ENCODE measurements at places on chromosomes 7 and 10. TPM values are rescaled to one million over a fixed set of nuclear protein-coding genes. Genes with fewer than 3 reads are reported as not detected.

- DNase-seq: no peak
These were observed 92.0 kb downstream of the GNAI1 start for GRCh38 chr7:80226629-80227028.

DNA sequence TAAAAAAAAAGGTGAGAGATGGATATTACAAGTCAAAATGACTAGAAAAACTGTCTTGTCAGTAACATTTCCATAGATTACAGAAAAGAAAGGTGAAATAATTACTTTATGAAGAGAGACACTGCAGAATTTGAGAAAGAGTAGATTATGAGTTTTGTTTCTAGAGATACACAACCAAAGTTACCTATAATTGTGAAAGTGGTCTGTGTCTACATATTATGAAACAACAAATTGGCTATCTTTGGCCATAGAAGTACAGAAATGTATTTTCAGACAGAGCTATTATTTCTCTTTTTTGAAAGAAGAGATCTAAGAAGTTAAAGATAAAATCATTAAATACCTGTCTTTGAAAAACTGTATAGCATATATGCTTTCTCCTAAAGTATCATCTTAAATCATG lies 30.1 kb downstream of the KCND2 start:
- no peak for DNase-seq

DNA sequence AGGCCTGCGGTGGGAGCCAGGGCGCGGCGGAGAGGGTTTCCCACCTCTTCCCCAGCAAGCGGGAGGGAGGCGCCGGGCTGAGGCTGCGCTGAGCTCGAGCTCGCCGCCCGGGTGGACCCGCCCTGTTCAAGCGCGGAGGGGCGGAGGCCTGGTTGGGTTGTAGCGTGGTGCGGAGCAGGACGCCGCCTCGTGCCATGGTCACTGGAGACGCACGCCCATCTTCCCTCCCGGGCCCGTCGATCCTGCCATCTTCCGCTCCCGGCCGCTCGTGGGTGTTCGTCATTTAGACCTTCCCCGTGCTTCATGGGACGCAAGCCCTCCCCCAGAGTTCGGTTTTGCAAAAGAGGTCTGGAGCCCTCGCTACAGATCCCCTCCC lies 9.3 kb upstream of the EN2 start:
- no peak for DNase-seq

DNA sequence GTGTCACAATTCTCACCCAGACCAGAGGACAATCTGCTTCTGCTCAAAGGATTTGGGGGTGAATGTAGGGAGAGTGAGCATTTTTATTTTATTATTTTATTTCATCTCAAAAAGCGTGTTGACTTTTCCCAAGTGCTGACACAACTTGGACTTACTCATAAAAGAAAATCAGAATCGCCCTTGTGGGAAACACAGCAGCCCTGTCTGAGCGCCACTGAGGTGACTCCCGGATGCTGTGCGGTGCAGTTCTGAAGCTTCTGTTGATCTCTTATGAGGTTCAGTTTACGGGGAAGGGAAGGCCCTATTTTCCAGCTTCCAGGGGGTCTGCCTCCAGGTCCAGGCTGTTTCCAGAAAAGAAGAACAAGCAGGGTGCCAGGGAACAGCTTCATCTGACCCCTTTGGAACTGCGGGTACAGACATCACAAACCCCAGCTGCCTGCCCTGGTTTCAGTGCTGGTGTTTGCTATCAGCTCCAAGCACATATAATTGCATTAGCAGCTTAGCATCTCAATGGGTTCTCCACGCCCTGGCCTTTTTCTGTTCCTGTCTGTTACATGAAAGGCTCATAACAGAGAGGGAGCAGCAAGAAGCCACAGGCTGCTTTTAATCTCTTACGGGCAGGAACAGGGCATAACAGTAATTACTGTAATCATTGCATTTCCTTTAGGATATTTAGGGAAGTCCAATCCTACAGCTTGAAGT lies 52.4 kb downstream of the PARP12 start:
- DNase-seq: no peak

Gene A1CF
- total RNA-seq: not detected

Gene PLAU
- total RNA-seq: 12.2 TPM

Gene ZNF425
- total RNA-seq: under 0.01 TPM

Gene GTPBP10
- 0.58 TPM for total RNA-seq

All from stomach (tissue), 19 donors.